ENCODE measurements at places on chromosomes 2 and 18. TPM values are rescaled to one million over a fixed set of nuclear protein-coding genes. Genes with fewer than 3 reads are reported as not detected.

SPP2 gene
- 0.14 TPM for total RNA-seq

MAP4K3 gene
- 66.7 TPM for total RNA-seq

C2orf66 gene
- total RNA-seq = 0.08 TPM

CPLX4 gene
- total RNA-seq = not detected

TYW5 gene
- 11.8 TPM for total RNA-seq

BIN1 gene
- 90.4 TPM for total RNA-seq

ZNF385B gene
- total RNA-seq = 2.1 TPM

KIF1A gene
- total RNA-seq = 4.0 TPM

DSG1 gene
- total RNA-seq = not detected

PTPRN gene
- total RNA-seq = not detected

TWIST2 gene
- total RNA-seq = not detected

GKN1 gene
- total RNA-seq = not detected

- DNase-seq = no peak
Observed at GRCh38 chr18:79523206-79523735, 127.5 kb downstream of the NFATC1 start.

GRCh38 chr2:2413525-2413924, 82.5 kb upstream of the MYT1L start:
- DNase-seq = no peak

GRCh38 chr2:12970861-12971260, 254.1 kb downstream of the TRIB2 start:
- DNase-seq = peak; percentile 14

GRCh38 chr2:119599384-119599783, 55.1 kb downstream of the CFAP221 start:
- no peak for DNase-seq

DNA sequence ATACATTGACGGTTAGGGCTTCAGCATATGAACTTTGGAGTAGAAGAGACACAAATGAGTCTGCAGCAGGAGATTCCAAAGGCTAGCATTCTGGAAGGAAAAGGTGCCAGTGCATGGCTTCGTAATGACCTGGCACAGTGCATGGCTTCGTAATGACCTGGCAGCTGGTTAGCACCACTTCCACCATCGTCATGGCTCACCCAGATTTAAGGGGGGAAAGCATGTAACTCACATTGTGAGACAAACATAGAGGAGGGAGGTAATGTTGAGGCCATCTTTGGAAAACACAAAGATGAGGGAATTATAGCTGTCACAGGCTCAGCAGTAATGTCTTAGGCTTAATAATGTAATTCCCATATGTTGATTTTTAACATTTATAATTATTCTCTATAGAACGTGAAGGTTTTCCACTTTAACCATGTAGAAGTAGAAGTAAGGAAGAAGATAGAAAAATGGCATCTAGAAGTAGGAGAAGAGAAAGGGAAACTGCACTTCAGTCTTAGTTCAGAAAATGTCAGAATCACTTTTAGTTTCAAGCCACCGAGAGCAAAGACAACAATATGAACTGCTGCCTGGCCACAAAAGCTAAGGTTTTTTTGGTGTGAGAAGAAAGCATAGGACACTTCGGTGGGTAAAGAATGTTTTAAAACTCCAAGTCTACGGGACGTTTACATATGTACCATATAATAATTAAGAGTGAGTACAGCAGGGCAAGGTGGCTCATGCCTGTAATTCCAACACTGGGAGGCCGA, 6.8 kb upstream of the STK25 start:
- no peak for DNase-seq

DNA sequence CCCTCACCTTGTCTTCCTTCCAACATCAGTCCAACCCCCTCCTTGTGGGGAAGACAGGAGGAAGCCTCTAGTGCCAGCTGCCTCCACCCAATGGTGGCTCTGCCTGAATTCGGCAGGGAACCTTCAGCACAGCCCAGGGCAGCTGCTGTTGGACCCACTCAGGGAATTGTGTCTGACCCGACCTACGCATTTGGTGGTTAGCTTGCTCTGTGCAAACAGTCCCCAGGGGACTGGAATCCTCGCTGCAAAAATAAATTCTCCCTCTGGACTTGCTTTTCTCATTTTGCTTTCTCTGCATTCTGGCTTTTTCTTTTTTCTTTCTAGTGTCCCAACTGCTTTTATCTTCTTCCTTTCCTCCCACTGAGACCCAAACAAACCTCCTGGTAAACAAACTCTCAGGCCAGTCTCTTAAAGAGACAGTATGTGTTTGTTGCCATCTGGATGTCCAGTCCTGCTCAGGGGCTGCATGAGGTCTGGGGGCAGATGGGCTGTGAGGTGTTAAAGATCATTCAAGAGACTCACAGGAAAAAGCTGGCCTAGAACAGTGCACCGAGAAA, 137.7 kb upstream of the HAAO start:
- DNase-seq = peak; percentile 86

- no peak for DNase-seq
Observed at GRCh38 chr2:74415762-74416395, 5.5 kb downstream of the C2orf81 start.

DNA sequence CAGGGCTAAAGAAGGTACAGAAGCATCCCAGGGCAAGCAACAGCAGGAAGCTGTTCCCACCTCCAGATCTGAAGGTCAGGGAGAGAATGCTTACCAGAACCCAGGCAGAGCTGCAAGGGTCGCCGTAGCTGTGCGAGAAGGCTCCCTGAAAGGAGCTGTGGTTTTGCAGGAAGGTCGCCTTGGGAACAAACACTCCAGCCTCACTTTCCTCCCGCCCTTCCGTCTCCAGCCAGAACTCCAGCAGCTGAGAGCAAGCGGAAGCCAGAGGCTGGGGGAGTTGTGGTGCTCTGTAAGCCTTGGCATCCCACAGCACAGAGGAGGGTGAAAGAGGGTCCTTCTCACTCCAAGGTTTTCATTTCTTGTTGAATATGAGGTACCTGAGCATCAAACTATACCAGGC, 18.3 kb upstream of the ICOS start:
- DNase-seq = no peak

GRCh38 chr2:174802459-174802858, 38.2 kb upstream of the CHRNA1 start:
- DNase-seq = no peak

- peak; percentile 47 for DNase-seq
Observed at GRCh38 chr18:24585996-24586566, 125.6 kb downstream of the HRH4 start.

DNA sequence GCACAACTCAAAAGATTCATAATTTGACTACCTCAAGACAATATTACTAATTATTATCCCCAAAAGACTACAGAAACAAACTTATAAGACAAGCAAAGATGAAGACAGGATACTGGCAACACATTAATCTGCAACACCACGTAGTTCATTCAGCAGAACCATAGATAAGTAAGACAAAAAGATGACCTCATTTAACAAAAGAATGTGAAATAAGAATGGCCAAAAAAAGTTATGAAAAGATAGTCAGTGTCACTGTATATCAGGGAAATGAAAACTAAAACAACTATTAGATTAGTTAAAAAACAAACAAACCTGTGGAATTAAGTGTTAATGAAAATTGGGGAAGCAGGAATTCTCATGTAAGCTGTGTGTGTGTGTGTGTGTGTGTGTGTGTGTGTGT, 19.4 kb downstream of the PSMD14 start:
- DNase-seq = no peak

DNA sequence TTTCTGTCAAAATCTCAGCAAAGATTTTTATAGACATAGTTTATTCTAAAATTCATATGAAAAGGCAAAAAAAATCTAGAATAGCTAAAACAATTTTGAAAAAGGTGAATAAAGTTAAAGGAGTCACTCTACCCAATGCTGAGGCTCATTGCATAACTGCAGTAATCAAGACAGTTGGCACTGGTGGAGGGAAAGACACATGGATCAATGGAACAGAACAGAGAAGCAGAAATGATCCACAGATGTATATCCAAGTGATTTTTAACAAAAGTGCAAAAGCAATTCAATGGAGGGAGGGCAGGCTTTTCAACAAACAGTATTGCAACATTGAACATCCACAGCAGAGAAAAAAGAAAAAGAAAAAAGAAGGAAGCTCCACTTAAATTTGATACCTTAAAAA, 162.8 kb downstream of the RBM43 start:
- DNase-seq = no peak

GRCh38 chr2:236641051-236641726, 71.6 kb downstream of the ACKR3 start:
- DNase-seq = no peak

DNA sequence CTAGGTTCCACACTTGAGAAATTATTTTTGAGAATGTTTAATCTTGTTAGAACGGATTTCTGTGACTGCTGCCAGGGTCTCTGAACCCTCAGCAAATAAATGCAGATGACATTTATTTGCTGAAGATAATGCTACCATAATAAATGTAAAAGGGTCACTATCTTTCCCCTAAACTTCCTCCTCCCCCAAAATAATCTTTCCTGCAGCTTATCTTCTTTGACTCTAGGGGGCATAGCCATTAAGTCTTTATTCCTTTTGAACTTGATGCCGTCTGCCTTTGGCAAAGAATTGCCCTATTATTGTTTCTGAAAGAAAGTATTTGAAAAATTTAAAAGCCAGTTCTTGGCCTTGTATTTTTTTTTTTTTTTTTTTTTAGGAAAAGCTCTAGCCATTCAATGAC, 63.6 kb upstream of the ACSL3 start:
- DNase-seq = peak; percentile 37

GRCh38 chr2:57892920-57893319, 153.7 kb upstream of the VRK2 start:
- no peak for DNase-seq

GRCh38 chr2:9990736-9991135, 39.2 kb downstream of the GRHL1 start:
- DNase-seq = no peak

GRCh38 chr18:56083097-56083521, 495.1 kb upstream of the TCF4 start:
- peak; percentile 62 for DNase-seq

DNA sequence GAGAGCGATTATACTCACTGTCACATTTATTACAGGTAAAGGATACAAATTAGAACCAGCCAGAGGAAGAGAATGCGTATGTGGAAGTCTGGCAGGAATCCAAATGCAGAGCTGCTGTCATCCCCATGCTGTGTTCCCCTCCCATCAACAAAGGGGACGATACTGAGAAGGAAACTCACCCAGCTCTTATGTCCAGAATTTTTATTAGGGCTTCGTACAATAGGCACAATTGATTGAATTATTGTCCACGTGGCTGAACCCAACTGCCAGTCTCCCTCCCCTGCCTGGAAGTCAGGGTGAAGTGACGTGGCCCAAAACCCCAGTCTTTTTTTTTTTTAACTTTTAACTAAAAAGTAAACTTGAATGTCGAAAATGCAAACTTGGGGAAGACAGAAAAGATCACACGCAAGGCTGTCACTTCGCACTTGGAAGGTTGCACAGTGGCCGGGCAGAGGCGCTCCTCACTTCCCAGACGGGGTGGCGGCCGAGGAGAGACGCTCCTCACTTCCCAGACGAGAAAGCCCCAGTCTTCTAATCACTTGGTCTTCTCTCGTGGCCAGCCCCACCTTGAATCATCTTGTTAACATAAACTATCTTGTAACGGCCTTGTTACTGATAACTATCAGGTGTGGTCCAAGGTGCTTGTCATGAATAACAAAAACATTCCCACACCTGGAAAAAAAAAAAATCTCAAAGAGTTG, 40.0 kb upstream of the ITSN2 start:
- DNase-seq = no peak

DNA sequence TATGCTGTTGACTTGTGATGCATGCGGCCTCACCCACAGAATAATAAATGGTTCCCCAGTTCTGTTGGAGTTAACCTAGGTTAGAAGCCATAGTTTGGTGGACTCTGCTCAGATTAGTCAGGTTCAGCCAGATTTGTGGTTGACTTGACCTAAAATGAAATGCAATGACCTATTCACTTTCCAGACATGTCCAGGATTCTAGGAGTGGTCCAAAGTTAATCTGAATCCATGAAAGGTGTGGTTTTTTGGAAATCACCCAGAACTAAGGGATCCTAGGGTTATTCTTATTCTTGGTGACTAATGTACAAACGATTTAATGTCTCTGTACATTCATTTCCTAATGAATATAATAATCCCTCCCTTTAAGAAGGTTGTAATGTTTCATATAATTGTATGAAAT, 88.9 kb upstream of the RBBP8 start:
- DNase-seq = no peak

- no peak for DNase-seq
Observed at GRCh38 chr2:15158532-15158931, 402.6 kb downstream of the NBAS start.

GRCh38 chr2:54423213-54423612, 32.9 kb upstream of the SPTBN1 start:
- no peak for DNase-seq

DNA sequence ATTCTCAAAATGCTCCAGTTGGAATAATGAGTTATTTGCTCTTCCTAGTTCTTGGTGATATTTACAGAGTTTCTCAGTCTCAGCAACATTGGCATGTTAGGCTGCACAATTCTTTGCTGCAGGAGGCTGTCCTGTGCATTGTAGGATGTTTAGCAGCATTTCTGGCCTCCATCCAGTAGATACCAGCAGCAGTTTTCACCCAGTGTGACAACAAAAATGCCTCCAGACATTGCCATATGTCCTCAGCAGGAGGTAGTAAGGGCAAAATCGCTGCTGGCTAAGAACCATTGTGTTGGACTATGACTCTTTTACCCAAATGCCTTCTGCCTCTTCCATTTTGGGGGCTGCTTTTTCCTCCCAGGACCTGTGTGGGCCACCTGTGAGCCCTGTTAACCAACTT, 50.4 kb downstream of the PAX8 start:
- no peak for DNase-seq

DNA sequence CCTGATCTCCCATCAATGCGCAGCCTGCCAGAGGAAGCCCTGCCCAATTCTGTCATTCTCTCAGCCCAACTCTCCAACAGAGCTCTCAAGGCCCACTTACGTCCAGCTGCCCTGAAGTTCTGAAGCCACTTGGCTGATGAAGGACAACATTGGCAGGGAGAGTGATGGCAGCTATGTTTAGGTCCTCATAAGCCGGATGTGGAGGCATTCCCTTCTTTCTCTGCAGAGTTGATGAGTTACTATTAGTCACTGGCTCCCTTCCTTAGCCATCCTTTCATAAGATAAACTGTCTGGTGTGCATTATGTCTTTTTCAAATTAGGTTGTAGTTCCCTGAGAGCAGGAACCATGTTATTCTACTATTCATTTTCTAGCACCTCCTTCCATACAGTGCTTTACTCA, 22.5 kb upstream of the TACR1 start:
- DNase-seq = no peak

DNA sequence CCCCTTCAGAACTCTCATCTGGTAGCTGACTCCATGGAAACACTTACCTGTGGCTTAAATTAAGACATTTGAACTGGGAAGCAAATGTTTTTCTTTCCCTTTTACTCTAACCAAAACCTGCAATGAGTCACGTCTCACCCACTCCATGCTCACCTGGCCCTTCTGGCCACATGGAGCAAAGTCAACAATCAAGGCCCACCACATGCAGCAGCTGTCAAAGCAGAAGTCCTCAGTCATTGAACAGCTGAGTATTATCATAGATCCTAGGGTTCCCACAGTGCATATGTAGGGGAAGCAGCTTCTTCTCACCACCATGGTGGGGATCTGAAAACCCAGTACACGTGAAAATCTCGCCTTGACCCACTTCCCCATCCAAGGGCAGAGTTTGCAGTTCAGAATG, 12.3 kb upstream of the MEP1B start:
- peak; percentile 53 for DNase-seq

GRCh38 chr18:35136248-35136647, 95.0 kb downstream of the MAPRE2 start:
- DNase-seq = no peak

Data from SJCRH30 (cell line).